ENCODE measurements at places on chromosomes 6 and 20.
A peak's percentile ranks its signal among the peaks of the same experiment; 100 is the strongest.

DNA sequence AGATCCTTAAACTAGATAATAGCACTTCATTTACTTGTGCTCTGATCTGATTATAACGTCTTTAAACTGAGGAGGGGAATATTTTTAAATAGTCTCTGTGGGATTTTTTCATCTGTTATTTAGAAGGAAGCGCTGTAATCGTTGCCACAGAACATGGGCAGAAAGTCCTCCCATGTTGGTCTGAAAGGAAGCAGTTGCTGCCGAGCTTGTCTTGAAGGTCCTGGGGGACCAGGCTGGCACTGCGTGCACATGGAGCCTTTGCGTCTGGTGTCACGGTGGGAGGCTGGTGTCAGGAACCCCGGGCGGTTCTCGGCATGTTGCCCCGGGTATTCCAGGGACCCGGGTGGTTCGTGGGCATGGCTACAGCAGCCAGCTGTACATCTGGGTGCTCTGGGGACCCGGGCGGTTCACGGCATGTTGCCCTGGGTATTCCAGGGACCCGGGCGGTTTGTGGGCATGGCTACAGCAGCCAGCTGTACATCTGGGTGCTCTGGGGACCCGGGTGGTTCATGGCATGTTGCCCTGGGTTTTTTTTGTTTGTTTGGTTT is 11.5 kb downstream of the TPD52L2 start:
- no peak for DNase-seq

- no peak for DNase-seq
Measured at GRCh38 chr6:101150226-101150625, 243.3 kb upstream of the GRIK2 start.

DNA sequence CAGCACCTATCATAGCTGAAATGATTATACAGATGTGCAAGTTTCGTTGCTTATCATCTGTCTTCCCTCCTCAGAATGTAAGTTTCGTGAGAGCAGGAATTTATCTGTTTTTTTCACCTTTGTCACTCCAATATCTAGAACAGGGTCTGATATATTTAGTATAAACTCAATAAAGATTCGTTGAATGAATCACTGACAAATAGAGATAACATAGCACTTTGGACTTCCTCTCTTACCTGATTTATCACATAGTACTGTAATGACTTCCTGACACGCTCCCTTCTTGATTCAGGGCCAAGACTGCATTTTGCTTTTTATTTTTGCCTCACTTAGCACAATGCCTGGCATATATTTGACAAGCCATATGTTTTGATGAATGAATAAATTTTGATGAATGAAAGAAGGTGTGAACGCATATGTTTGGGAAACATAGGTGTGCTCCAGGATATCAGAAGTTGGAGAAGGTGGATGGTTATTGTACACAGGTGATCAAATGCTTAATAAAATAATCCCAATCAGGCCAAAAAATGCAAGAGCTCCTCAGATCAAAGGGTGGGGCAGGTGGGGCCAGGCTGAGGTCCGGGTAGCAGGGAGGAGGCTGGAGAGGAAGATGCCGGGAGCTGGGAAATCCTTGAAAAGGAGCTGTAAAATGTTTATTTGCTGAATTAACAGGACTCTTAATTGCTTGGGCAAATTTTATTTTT is 33.0 kb downstream of the PIM1 start:
- no peak for DNase-seq

GRCh38 chr6:84536885-84537638 is 227.3 kb downstream of the TBX18 start:
- DNase-seq = no peak

GRCh38 chr20:53847837-53848170 is 222.6 kb downstream of the BCAS1 start:
- DNase-seq = no peak

GRCh38 chr6:112591329-112591728 is 244.2 kb downstream of the RFPL4B start:
- DNase-seq = no peak

DNA sequence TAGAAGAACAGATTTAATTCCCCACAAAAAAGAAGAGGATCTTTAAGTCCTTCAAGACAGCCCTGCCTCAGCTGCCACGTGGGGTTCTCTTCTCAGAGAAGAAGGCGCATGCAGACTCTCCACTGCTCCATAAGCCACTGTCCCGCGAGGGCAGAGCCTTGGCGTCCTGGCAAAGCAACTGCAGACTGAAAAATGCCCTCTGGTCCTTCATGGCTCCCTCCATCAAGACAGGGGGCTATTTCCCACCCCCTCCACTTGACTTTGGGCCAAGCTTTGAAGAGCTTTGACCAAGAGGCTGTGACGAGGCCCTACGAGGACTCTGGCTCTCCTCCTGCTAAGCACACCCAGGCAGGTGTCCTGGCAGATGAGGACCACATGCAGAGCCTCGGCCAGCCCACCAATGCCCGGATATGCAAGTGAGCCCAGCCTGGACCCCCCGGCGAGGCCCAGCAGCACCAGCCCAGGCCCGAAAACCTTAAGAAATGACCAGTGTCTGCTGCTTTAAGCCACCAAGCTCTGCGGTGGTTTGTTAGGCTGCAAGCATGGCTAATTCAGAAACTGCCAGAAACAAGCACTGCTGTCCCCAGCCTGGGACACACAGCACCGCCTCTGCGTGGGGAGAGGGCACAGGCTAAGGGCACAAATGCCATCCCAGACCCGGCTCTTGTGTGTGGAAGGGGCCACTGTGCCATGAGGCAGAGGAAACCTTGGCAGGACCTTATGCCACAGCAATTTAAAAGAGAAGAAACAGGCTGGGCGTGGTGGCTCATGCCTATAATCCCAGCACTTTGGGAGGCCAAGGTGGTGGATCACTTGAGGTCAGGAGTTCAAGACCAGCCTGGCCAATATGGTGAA is 16.1 kb downstream of the GMEB2 start:
- no peak for DNase-seq

DNA sequence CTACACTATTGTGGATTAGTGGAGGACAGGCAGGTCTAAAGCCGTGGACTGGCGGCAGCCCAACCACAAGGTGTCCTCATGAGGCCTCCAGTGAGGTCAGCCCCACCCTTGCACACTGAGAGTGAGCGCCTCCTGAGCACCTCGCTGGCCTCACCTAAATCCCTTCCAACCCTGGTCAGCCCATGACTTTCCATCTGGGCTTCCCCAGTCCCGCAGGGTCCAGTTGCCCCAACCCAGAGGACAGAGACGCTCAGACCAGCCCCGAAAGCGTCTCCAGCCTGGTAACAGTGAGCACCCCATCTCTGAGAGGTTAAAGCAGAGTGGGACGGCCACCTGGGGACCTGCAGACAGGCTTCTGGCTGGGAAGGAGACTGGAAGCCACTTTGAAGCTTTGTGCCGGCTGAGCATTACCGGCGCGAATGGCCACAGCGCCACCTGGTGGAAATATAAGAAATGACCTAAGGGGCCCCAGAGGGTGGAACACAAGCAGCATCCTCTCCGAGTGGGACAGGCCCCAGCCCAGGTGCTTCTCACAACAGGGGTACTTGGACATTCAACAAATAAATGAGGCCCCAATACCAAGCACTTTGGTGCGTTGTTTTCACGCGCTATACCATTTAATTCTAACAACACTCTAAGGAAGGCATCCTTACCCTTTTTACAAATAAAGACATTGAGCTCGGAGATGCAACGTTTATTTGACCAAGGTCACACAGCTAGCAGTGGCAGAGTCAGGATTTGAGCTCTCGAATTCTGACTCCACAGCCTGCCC is 65.7 kb upstream of the TOP1 start:
- peak; percentile 50 for DNase-seq

- no peak for DNase-seq
Measured at GRCh38 chr6:148550569-148550968, 196.3 kb upstream of the UST start.

Data from C1 segment of cervical spinal cord (tissue), 14 donors.